Activated T-helper 1 cell treated with anti-CD3 and anti-CD28 coated beads, Interleukin-12 subunit alpha, Interleukin-12 subunit beta, Interleukin-2, Interleukin-4 antibody, amounts not matched to agents 30 ng/mL and 10 ng/mL and 1 ng/mL, durations not matched to agents 14 hours and 24 hours and 36 hours (primary cell): ENCODE measurements at places on chromosomes 1 and 21.

DNA sequence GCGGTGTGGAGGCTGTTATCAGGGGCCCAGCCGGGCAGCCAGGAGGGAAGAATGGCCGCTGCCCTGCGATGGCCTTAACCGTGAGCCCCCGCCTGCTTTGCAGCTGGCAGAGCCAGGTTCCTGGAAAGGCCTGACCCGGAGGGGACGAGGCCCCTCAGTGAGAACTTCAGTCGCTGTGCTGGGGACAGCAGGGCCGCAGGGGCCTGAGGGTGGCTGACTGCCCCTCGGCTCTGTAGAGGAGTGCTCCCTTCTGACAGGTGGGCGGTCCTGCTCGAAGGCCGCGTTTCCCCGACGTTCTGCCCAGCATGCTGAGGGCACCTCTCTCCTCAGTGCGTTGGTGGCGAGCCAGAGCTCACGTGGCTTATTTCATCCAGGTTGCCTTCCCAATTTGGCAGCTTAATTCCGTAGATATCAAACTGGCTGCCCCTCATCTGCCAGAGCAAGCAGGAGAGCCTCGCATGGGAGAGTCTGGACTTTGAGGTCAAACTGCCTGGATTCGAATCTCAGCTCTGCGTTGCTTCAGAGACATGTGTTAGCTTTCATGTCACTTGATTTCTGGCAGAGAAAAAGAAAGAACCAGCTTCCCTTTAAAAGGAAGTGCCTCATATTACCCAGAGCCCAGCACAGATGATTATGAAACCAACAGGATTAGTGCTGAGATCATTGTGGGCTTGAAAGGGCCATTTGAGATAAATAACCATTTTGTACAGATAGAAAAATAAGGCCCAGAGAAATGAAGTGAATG lies 239.8 kb downstream of the SDCCAG8 start:
- no peaks in the 10 kb centered on the region for H3K36me3 ChIP-seq
- H3K4me1 ChIP-seq: no peaks in the 10 kb centered on the region
- H3K27ac ChIP-seq: no peak overlapping the region
- DNase-seq: no peak

DNA sequence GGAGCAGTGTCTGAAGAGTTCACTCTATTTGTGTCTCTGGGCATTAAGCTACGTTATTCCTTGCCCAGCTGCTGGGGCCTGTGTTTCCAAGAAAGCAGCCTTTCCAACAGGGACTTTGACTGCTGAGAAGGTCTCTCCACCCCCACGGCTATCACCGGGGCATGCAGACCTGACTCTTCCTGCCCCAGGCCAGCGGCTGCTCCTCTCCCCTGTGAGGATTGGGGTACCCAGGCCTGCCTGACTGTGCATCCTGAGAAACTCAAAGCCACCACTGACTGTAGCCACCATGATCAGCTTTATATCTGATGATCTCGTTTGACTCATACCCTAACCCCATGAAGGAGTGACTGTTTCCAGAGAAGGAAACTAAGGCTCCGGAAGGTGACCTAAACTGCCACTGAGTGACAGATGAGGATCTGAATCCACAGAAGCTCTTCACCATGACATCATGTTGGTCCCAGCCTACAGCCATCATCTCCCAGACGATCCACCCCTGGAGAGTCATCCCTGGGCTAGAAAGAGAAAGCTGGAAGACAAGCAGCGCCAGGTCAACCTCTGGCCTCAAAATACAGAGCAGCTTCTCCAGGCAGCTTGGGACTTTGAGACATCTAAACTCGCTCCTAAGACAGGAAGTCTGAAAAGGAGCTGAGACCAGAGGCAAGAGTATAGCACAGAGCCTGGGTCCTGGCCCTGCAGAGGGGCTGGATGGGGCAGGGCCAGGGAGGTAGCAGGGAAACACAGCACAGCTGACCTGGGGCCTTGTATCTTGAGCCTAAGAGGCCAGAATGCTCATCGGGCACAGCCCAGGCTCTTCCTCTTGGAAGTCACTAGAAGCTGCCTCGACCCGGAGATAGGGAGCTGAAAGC lies 244.0 kb upstream of the VAMP3 start:
- no peaks in the 10 kb centered on the region for H3K4me1 ChIP-seq
- DNase-seq: no peak
- H3K36me3 ChIP-seq: no peaks in the 10 kb centered on the region

- peaks cover 5% of the 10 kb centered on the region for H3K27me3 ChIP-seq
Observed at GRCh38 chr1:11873395-11874257, 14.9 kb upstream of the NPPB start.

DNA sequence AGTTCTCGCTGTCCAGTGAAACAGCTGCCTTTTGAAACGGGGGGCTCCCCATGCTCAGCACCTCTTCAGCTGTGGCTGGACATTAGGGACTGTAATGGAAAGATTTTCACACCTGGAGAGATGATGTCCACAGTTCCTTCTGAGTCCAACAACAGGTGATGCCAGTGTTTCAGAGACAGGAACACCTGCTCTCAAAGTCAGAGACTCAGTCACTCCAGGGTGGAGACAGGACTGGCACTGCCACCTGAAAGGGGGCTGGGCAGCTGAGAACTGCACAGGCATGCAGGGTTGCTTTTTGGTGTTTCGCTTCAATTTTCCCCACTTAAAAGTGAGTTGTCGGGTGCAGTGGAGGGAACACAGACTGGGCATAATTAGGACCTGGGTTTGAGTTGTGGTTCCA lies 124.8 kb downstream of the GALNT2 start:
- peaks cover 7% of the 10 kb centered on the region for H3K36me3 ChIP-seq
- H3K27ac ChIP-seq: no peak overlapping the region
- H3K4me1 ChIP-seq: peaks cover 19% of the 10 kb centered on the region

- peak overlapping the region; percentile 11 for H3K4me3 ChIP-seq
- no peaks in the 10 kb centered on the region for H3K36me3 ChIP-seq
- no peak overlapping the region for H3K27ac ChIP-seq
- no peak for DNase-seq
- no peaks in the 10 kb centered on the region for H3K4me1 ChIP-seq
Observed at GRCh38 chr1:228376651-228377631, 29.7 kb downstream of the TRIM11 start.

DNA sequence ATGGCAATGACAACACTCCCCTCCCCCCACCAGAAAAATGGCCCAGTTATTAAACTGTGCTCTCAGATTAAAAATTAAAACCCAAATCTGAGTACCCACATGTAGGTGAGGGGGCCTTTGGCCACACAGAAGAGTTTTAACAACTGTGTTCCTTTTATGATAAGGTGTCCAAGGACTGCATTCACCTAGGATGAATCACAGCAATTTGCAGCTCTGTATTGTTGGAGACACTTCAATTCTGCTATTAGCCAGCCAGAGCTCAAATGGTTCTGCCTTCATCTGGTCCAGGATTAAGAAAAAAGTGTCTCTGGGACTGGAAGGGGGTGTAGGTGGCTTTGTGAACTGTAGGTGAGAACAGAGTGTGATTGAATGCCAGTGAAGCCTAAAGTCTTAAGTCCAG lies 43.3 kb upstream of the DIRAS3 start:
- H3K27me3 ChIP-seq: peaks cover 2% of the 10 kb centered on the region
- H3K4me3 ChIP-seq: no peak overlapping the region
- H3K36me3 ChIP-seq: no peaks in the 10 kb centered on the region
- H3K4me1 ChIP-seq: no peaks in the 10 kb centered on the region
- H3K27ac ChIP-seq: no peak overlapping the region
- DNase-seq: no peak

- H3K27ac ChIP-seq: no peak overlapping the region
- DNase-seq: no peak
- peaks cover 3% of the 10 kb centered on the region for H3K4me1 ChIP-seq
- no peak overlapping the region for H3K4me3 ChIP-seq
- no peaks in the 10 kb centered on the region for H3K36me3 ChIP-seq
- H3K27me3 ChIP-seq: peaks cover 34% of the 10 kb centered on the region
Observed at GRCh38 chr1:21503706-21504377, 5.4 kb upstream of the ALPL start.

GRCh38 chr21:26490771-26491170 lies 82.3 kb downstream of the CYYR1 start:
- no peaks in the 10 kb centered on the region for H3K27me3 ChIP-seq
- no peak overlapping the region for H3K27ac ChIP-seq
- no peaks in the 10 kb centered on the region for H3K36me3 ChIP-seq

GRCh38 chr1:95115708-95116137 lies 1.4 kb upstream of the TLCD4 start:
- peaks cover 5% of the 10 kb centered on the region for H3K4me1 ChIP-seq
- H3K27me3 ChIP-seq: peaks cover 52% of the 10 kb centered on the region
- no peak overlapping the region for H3K27ac ChIP-seq
- DNase-seq: no peak

- H3K36me3 ChIP-seq: peaks cover 34% of the 10 kb centered on the region
- peak; percentile 8 for DNase-seq
- H3K27me3 ChIP-seq: no peaks in the 10 kb centered on the region
- peaks cover 47% of the 10 kb centered on the region for H3K4me1 ChIP-seq
- H3K4me3 ChIP-seq: peak overlapping the region; percentile 96
Observed at GRCh38 chr1:203796236-203796605, 798 bp downstream of the ZBED6 start.

DNA sequence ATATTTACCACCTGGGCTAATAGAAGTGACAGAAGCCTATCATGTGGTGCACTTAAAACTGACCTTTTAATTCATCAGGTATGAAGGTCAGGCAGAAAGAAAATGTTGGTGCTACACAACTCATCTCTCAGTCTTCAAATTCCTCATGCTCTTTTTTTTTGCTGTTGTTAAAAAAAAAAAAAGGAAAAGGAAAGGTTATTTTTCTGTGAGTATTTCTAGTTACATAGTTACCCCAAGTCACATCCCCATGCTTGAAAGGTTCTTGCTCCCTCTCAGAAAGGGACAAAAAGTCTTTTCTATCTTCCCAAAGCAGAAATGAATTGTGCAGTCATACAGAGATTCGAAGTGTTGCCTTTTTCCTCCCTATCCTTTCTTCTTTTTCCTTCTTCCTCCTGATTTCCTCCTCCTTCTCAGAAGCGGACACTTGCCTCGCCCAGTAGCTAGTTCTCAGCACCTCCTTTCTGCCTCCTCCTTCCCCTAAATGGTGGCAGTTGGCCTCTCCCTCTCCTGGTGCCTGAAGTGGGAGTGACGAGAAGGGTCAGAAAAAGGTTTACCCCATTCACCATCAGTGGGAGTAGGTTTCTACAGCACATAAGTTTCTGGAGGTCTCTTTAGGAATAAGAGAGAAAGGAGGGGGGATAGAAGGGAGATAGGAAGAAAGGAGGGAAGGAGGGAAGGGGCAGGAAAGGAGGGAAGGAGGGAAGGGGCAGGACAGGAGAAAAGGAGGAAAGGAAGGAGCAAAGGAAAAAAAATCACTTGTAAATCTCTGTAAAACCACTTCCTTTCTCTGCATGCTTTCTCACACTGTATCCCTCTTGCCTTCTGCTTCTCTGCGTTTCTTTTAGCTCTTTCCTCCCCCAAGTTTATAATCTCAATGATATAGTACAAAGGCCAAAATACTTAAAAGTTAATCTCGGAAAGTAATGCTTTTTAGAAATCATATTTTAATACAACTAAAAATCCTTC lies 20.4 kb upstream of the C1orf105 start:
- no peaks in the 10 kb centered on the region for H3K36me3 ChIP-seq
- no peak overlapping the region for H3K27ac ChIP-seq
- peaks cover 43% of the 10 kb centered on the region for H3K4me1 ChIP-seq
- H3K27me3 ChIP-seq: no peaks in the 10 kb centered on the region
- H3K4me3 ChIP-seq: no peak overlapping the region

GRCh38 chr21:46507562-46507961 lies 48.9 kb downstream of the DIP2A start:
- H3K27me3 ChIP-seq: no peaks in the 10 kb centered on the region
- H3K4me1 ChIP-seq: peaks cover 5% of the 10 kb centered on the region
- H3K4me3 ChIP-seq: no peak overlapping the region
- no peak overlapping the region for H3K27ac ChIP-seq
- H3K36me3 ChIP-seq: peaks cover 24% of the 10 kb centered on the region
- no peak for DNase-seq

GRCh38 chr21:14753466-14754258 lies 207.5 kb upstream of the SAMSN1 start:
- no peak for DNase-seq
- H3K27ac ChIP-seq: no peak overlapping the region
- H3K36me3 ChIP-seq: no peaks in the 10 kb centered on the region
- H3K4me1 ChIP-seq: no peaks in the 10 kb centered on the region

GRCh38 chr1:244180256-244180655 lies 129.2 kb downstream of the ZBTB18 start:
- no peak overlapping the region for H3K27ac ChIP-seq
- H3K27me3 ChIP-seq: no peaks in the 10 kb centered on the region
- DNase-seq: no peak
- no peaks in the 10 kb centered on the region for H3K4me1 ChIP-seq
- H3K4me3 ChIP-seq: no peak overlapping the region
- H3K36me3 ChIP-seq: no peaks in the 10 kb centered on the region

GRCh38 chr1:181097242-181097641 lies 8.7 kb downstream of the IER5 start:
- DNase-seq: no peak
- peaks cover 3% of the 10 kb centered on the region for H3K27me3 ChIP-seq
- peaks cover 90% of the 10 kb centered on the region for H3K4me1 ChIP-seq
- H3K4me3 ChIP-seq: no peak overlapping the region
- peaks cover 39% of the 10 kb centered on the region for H3K36me3 ChIP-seq

GRCh38 chr1:243316366-243316989 lies 60.6 kb downstream of the SDCCAG8 start:
- no peak overlapping the region for H3K4me3 ChIP-seq
- no peak overlapping the region for H3K27ac ChIP-seq
- peaks cover 9% of the 10 kb centered on the region for H3K36me3 ChIP-seq
- peaks cover 13% of the 10 kb centered on the region for H3K4me1 ChIP-seq
- no peak for DNase-seq

- DNase-seq: no peak
- H3K4me1 ChIP-seq: peaks cover 49% of the 10 kb centered on the region
- peak overlapping the region; percentile 70 for H3K27ac ChIP-seq
- peaks cover 4% of the 10 kb centered on the region for H3K36me3 ChIP-seq
- H3K27me3 ChIP-seq: no peaks in the 10 kb centered on the region
- H3K4me3 ChIP-seq: no peak overlapping the region
Observed at GRCh38 chr1:235052067-235053008, 76.3 kb downstream of the TOMM20 start.

- no peak overlapping the region for H3K27ac ChIP-seq
- no peak overlapping the region for H3K4me3 ChIP-seq
- H3K36me3 ChIP-seq: no peaks in the 10 kb centered on the region
- H3K4me1 ChIP-seq: peaks cover 11% of the 10 kb centered on the region
- DNase-seq: no peak
Observed at GRCh38 chr1:98373056-98373455, 288.5 kb upstream of the SNX7 start.

GRCh38 chr1:242243472-242243871 lies 244.6 kb upstream of the MAP1LC3C start:
- peaks cover 9% of the 10 kb centered on the region for H3K4me1 ChIP-seq
- no peaks in the 10 kb centered on the region for H3K36me3 ChIP-seq
- no peak overlapping the region for H3K27ac ChIP-seq
- H3K27me3 ChIP-seq: no peaks in the 10 kb centered on the region
- no peak for DNase-seq

DNA sequence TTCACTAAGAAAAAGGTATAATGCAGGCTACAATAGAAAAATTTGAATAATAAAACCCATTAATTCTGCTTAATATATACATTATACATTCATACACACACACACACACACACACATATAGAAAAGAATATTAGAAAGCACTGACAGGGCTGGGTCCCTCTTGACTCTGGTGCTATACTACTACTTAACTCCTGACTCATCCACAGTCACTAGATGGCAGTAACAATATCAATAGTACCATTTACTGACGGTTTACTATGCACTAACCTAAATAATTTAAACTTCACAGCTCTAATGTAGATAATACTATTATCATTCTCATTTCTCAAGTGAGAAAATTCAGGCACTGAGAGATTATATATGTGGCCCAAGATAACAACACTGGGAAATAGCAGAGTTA lies 87.5 kb downstream of the COP1 start:
- H3K4me3 ChIP-seq: no peak overlapping the region
- no peaks in the 10 kb centered on the region for H3K4me1 ChIP-seq
- H3K27ac ChIP-seq: no peak overlapping the region

- H3K27ac ChIP-seq: peak overlapping the region; percentile 73
- no peaks in the 10 kb centered on the region for H3K27me3 ChIP-seq
- peak overlapping the region; percentile 87 for H3K4me3 ChIP-seq
- H3K4me1 ChIP-seq: peaks cover 20% of the 10 kb centered on the region
- no peak for DNase-seq
- H3K36me3 ChIP-seq: peaks cover 14% of the 10 kb centered on the region
Observed at GRCh38 chr1:10398278-10398733, 558 bp upstream of the PGD start.
